ENCODE measurements at places on chromosomes 13 and 19. TPM values are rescaled to one million over a fixed set of nuclear protein-coding genes. Genes with fewer than 3 reads are reported as not detected.

Gene GTPBP3
- 25.1 TPM for polyA plus RNA-seq

Gene ZNF226
- 31.8 TPM for polyA plus RNA-seq

Gene A1BG
- polyA plus RNA-seq: 0.57 TPM

Gene IGFL3
- polyA plus RNA-seq: not detected

All from left kidney (tissue), 8 donors.